ENCODE measurements at places on chromosomes 13 and 19.

GRCh38 chr13:79112016-79112415 is 294.0 kb downstream of the RBM26 start:
- DNase-seq, result no peak
- no peaks in the 10 kb centered on the region for H3K4me1 ChIP-seq
- no peak overlapping the region for H3K27ac ChIP-seq
- no peaks in the 10 kb centered on the region for H3K36me3 ChIP-seq
- no peak overlapping the region for H3K4me3 ChIP-seq

- H3K36me3 ChIP-seq, result no peaks in the 10 kb centered on the region
- H3K4me1 ChIP-seq, result no peaks in the 10 kb centered on the region
- no peak for DNase-seq
These were observed 1.3 kb upstream of the ZIC2 start for GRCh38 chr13:99980201-99980823.

- H3K4me3 ChIP-seq, result no peak overlapping the region
- H3K36me3 ChIP-seq, result no peaks in the 10 kb centered on the region
- no peak for DNase-seq
- H3K27ac ChIP-seq, result no peak overlapping the region
- no peaks in the 10 kb centered on the region for H3K27me3 ChIP-seq
These were observed 46.7 kb downstream of the ZNF729 start for GRCh38 chr19:22332924-22333323.

DNA sequence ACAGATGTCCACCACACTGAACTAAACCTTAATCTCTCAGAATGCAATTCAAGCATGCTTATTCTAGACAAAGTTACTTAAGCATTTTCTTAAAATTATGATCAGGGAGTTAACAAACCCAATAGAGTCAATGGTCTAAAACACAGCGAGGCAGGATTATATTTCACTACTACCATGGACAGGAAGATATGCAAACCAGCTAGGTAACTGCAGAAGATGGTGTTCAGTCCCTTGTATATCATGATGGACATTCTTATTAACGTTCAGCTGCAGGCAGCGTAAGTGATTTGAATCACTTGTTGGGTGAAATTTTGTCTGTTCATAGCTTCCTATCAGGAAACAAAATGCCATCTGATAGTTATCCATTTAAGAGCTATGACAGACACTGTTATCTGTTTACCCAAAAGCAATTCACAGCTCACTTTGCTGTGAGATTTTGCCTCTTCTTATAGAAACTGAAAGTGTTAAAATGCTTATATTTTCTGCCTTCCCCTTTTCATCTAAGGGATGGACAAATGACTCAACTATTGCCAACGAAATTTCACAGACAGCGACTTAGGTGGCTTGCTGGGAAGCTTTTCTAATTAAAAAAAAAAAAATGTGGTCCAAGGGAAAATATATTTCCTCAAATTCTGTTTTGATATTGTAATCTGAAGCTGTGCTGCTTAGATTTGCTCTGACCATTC is 591.9 kb downstream of the DACH1 start:
- H3K4me1 ChIP-seq, result no peaks in the 10 kb centered on the region
- no peak overlapping the region for H3K4me3 ChIP-seq
- no peak for DNase-seq
- no peaks in the 10 kb centered on the region for H3K36me3 ChIP-seq

All from activated T-helper 2 cell treated with anti-CD3 and anti-CD28 coated beads, Interferon-gamma antibody, Interleukin-2, Interleukin-4, amounts not matched to agents 10 μg/mL and 5 μg/mL and 100 μg/mL, durations not matched to agents 14 hours and 24 hours and 36 hours (primary cell).